ENCODE measurements at places on chromosomes 2 and 18.
A peak's percentile ranks its signal among the peaks of the same experiment; 100 is the strongest.

GRCh38 chr2:66539452-66539851, 104.5 kb downstream of the MEIS1 start:
- DNase-seq = no peak

- peak; percentile 87 for DNase-seq
These were observed 25.8 kb upstream of the SLC14A2 start for GRCh38 chr18:45589356-45590035.

DNA sequence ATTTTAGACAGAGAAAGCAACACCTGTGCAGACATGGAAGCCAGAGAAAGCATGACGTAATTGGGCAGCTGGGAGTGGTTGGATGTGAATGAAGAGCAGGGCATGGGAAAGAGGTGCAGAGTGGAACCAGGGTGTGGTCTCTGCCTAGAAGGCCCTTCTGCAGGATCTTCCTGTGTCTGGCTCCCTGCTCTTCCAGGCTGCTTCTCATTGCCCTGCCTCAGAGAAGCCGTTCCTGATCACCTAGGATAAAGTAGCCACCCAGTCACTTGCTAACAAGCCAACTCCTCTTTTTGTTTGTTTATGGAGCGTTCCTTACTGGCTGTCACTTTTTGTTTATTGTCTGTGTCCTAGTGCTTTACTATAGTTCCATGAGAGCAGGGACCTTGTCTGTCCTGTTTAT, 28.5 kb downstream of the GALNT1 start:
- no peak for DNase-seq

DNA sequence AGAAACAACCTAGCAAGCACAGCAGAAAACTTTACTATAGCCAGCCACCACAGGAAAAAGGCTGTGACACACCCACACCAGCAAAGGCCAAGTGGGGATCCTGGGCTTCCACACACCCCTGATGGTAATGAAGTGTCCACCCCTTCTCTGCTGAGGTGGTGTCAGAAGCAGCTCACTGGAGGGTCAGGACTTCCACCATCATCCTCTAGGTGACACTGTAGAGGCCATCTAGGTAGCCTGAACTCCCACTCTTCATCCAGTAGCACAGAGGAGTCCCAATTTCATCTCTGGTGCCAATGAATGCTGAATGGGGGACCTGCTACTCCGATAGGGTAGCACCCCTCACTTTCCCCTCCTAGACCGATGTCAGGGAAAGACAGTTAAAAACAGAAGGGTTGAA, 1544.4 kb downstream of the LRP1B start:
- peak; percentile 19 for DNase-seq

DNA sequence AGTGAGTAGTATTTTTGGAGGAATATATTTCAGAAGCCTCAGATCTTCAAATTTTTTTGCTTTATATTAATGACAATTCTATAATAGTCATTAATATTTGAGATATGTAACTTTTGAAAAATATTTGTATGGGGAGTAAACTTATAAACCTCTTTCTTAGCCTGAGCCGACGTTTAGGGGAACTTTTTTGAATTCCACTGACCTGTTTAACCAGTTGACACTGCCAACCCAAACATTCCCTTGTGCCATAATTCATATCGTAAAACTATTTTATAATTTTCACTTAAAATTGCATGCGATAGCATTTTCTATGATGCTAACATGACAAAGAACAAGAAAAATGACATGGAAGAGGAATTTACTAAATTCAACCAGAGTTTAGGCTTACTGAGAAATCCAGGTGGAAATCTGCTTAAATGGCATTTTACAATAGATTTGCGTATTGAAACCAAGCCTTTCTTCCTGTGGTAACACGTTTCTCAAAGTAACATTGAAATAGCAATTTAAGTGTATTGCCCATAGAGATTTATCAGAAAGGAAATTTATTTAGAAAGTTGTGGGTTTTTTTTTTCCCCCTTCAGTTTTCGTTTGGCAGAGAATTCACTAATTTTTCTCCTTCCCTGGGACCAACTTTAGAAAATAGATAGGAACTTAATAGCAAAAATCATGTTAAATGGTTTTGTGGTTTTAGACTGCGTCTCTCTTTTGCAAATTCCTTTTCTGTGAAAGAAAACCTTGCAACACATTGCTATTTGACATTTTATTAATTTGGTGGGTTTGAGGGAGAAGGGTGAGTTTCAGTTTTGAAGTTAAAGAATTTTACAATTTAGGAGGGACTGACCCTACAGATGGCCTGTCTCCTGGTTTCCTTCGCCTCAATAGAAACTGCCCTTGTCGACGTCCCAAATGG, 77.4 kb downstream of the TANC1 start:
- no peak for DNase-seq
